Aorta (tissue), 5 donors: ENCODE measurements at places on chromosomes 3 and 15. TPM values are rescaled to one million over a fixed set of nuclear protein-coding genes. Genes with fewer than 3 reads are reported as not detected.
A peak's percentile ranks its signal among the peaks of the same experiment; 100 is the strongest.

DNA sequence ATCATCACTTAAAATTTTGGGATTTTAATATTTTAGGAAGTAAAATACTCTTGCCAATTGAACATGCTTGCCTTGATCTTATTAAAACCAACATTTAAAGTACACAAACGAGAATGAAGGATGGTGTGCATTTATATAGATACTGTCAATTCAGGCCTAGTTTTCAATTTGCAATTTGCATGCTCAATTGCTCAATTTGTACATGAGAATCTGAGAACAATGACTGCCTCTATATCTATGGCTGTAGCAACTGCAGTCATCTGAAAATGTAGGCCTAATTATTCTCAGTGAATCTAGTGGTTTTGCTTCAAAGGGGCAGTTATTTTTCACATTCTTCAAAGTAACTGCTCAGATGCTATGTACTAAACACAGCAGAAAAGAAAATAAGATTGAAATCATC is 18.8 kb downstream of the ZBBX start:
- no peak overlapping the region for H3K27ac ChIP-seq
- no peaks in the 10 kb centered on the region for H3K4me1 ChIP-seq
- no peak overlapping the region for H3K4me3 ChIP-seq
- no peaks in the 10 kb centered on the region for H3K27me3 ChIP-seq
- DNase-seq: no peak
- no peaks in the 10 kb centered on the region for H3K36me3 ChIP-seq

ARGFX gene
- not detected for total RNA-seq

DNA sequence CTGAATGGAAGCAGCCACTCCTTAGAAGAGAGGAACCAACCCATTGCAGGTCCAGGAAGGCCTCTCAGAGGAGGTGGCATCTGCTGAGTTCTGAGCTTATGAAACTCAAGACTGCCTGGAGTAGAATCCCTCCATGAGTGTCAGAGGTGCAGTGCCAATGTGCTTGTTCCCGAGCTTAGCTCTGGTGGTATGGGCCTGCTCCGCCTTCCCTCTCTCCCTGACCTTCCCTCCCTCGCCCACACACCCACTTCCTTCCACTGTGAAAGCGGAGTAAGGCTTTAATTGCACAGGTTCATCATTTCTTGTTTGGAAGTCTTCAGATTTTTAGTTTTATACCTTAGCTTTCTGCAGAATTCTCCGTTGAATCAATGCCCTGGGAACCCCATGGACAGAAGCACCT is 208.0 kb upstream of the BHLHE40 start:
- no peak overlapping the region for H3K4me3 ChIP-seq
- no peaks in the 10 kb centered on the region for H3K4me1 ChIP-seq
- H3K27ac ChIP-seq: no peak overlapping the region
- no peaks in the 10 kb centered on the region for H3K36me3 ChIP-seq
- no peaks in the 10 kb centered on the region for H3K27me3 ChIP-seq

GRCh38 chr3:106333911-106334618 is 465.3 kb upstream of the CBLB start:
- no peak overlapping the region for H3K4me3 ChIP-seq
- H3K4me1 ChIP-seq: peaks cover 2% of the 10 kb centered on the region
- no peaks in the 10 kb centered on the region for H3K36me3 ChIP-seq
- DNase-seq: no peak
- H3K27ac ChIP-seq: no peak overlapping the region

DNA sequence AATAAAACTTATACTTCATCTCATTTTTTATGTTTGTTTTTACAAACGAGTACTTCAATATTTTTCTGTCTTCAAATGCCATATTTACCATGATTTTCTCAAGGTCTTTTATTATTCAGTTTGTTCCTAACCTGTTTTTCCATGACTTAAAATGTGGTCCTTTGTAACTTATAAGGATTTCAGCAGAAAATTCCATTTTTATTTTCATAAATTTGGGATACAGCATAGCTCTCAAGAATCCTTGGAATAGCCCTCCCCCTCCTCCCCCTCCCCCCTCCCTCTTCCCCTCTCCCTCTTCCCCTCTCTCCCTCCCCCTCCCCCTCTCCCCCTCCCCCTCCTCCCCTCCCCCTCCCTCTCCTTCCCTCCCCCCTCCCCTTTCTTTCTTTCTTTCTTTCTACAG is 14.9 kb upstream of the STX19 start:
- no peak overlapping the region for H3K27ac ChIP-seq
- H3K4me1 ChIP-seq: no peaks in the 10 kb centered on the region
- no peaks in the 10 kb centered on the region for H3K36me3 ChIP-seq
- DNase-seq: no peak

DNA sequence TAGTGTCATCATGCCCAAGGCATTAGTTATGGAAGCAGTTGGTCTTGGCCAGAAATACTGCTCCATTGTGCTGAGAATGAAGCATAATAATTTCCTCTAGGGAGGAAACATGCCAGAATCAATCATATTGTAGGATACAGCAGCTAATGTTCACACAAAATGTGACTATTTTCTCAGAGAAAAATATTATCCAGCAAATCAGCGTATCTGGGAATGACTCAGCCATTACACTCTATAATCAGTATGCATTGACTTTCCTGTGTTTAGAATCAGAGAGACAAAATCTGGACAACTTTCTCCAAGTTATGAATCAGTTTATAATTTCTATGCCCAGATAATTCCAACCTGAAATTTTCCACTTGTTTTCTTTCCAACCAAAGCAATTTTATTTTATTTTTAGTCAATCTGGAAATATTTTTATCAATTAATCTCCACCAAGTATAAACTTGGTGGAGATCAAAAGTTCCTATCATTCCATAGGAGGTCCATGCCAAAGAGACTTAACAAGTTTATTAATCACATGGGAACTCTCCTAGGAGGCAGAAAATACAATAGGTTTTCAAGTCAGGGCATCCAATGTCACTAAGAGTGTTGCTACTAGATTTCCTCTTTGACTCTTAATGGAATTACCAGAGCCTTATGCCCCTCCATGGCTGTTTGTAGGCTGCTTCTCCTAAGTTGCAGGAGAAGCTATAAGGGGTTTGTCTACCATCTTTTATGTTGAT is 36.4 kb downstream of the SUCNR1 start:
- H3K36me3 ChIP-seq: no peaks in the 10 kb centered on the region
- peaks cover 3% of the 10 kb centered on the region for H3K4me1 ChIP-seq
- no peaks in the 10 kb centered on the region for H3K27me3 ChIP-seq
- H3K27ac ChIP-seq: no peak overlapping the region
- no peak for DNase-seq

KLHL6 gene
- total RNA-seq: 6.8 TPM

DNA sequence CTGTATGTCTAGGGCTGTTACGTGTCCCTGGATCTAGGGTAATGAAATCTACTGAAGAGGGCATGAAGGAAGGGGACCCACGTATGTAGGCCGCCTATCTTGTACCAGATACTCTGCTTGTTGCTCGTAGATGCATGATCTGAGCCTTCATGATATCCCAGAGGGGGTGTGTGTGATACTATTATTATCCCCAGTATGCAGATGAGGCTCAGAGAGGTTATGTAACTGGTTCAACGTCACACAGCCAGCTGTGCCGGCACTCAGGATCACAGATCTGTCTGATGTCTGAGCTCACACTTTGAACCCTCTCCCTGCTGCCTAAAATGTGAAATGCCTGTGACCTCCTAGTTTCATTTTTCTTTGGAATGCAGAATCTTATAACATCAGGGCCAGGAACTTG is 36.2 kb upstream of the SEC13 start:
- H3K36me3 ChIP-seq: no peaks in the 10 kb centered on the region
- no peak for DNase-seq
- H3K27me3 ChIP-seq: no peaks in the 10 kb centered on the region
- H3K4me1 ChIP-seq: no peaks in the 10 kb centered on the region
- no peak overlapping the region for H3K27ac ChIP-seq

DNA sequence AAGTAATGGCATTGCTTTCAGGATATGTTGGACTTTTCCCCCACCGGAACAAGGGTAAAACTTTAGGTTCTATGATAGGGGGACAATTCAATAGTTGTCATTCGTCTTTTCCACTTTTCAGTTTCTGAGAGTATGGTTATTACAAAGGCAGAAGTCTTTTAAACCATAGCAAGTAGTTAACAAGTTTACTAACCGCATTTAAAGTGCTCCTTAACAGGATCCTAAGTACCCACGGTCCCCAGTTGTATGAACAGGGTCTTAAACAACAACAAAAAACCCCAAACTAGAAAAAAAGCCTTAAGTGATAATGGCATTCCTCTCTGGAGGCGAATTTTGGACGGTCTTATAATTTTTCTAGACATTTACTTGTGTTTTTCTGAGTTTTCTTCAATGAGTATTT is 831 bp downstream of the IFT57 start:
- no peak for DNase-seq
- H3K27ac ChIP-seq: no peak overlapping the region
- H3K4me3 ChIP-seq: peak overlapping the region; percentile 81
- no peaks in the 10 kb centered on the region for H3K27me3 ChIP-seq
- H3K36me3 ChIP-seq: no peaks in the 10 kb centered on the region
- peaks cover 13% of the 10 kb centered on the region for H3K4me1 ChIP-seq

GRCh38 chr3:134536781-134537180 is 50.9 kb downstream of the CEP63 start:
- peaks cover 5% of the 10 kb centered on the region for H3K36me3 ChIP-seq
- no peaks in the 10 kb centered on the region for H3K27me3 ChIP-seq
- H3K4me1 ChIP-seq: no peaks in the 10 kb centered on the region
- H3K27ac ChIP-seq: no peak overlapping the region

ERC2 gene
- 0.27 TPM for total RNA-seq

- H3K4me3 ChIP-seq: no peak overlapping the region
- no peak overlapping the region for H3K27ac ChIP-seq
- H3K27me3 ChIP-seq: no peaks in the 10 kb centered on the region
- no peaks in the 10 kb centered on the region for H3K36me3 ChIP-seq
Observed at GRCh38 chr15:100759106-100759505, 120.5 kb upstream of the ALDH1A3 start.

NUP210 gene
- 2.8 TPM for total RNA-seq

- H3K36me3 ChIP-seq: no peaks in the 10 kb centered on the region
- H3K27ac ChIP-seq: no peak overlapping the region
Observed at GRCh38 chr3:16247282-16248061, 17.3 kb downstream of the DPH3 start.

GRCh38 chr3:13080591-13080990 is 7.4 kb upstream of the IQSEC1 start:
- H3K27ac ChIP-seq: no peak overlapping the region
- H3K36me3 ChIP-seq: no peaks in the 10 kb centered on the region
- no peak overlapping the region for H3K4me3 ChIP-seq
- H3K27me3 ChIP-seq: no peaks in the 10 kb centered on the region

GRCh38 chr3:177034832-177035475 is 162.3 kb downstream of the TBL1XR1 start:
- no peaks in the 10 kb centered on the region for H3K4me1 ChIP-seq
- peaks cover 2% of the 10 kb centered on the region for H3K36me3 ChIP-seq

DNA sequence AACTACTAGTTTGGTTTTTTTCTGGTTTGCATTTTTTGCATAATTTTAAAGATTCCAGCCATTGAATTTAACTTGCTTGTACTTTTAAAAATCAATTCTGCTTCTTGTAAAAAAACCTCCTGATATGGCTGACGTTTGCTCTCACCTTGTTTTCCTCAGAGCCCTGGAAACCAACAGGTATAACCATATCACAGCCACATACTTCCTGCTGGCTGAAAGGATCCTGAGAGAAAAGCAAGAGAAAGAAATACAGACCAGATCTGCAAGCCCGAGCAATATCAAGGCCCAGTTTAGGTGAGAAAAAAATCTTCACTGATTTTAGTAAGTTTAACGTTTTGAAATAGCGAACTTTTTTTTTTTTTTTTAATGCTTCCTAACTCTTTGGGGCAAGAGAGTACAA is 56.8 kb downstream of the SNRK start:
- DNase-seq: no peak
- H3K36me3 ChIP-seq: peaks cover 15% of the 10 kb centered on the region
- H3K4me1 ChIP-seq: no peaks in the 10 kb centered on the region
- H3K27ac ChIP-seq: no peak overlapping the region
- H3K4me3 ChIP-seq: no peak overlapping the region
- H3K27me3 ChIP-seq: no peaks in the 10 kb centered on the region

SLC2A2 gene
- not detected for total RNA-seq

CCR8 gene
- not detected for total RNA-seq
